G401 (cell line): ENCODE measurements at places on chromosomes 2 and 18. TPM values are rescaled to one million over a fixed set of nuclear protein-coding genes. Genes with fewer than 3 reads are reported as not detected.

The TFPI gene
- total RNA-seq: 41.1 and 51.8 TPM in 2 replicates

DNA sequence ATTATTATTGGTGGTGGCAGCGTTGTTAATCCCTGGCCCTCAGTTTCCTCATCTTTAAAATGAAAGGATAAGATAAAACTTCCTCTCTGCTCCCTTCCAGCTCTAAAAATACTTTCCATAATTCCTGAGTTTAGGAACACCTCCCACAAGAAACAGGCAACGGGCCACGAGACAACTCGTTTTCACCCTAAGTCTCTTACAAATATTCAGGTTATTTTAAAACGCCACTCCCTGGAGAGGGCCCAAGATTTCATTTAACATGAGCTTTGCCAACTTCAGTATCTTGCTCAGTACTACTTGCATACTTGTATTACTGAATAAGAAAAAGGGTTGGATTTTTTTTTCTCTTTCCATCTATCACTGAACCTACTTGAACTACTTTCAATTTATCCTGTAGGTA lies 611.1 kb upstream of the FANCL start:
- DNase-seq: no peak

GRCh38 chr2:149816756-149817551 lies 229.4 kb upstream of the MMADHC start:
- no peak for DNase-seq

The FIGN gene
- 2.1 and 3.7 TPM in 2 replicates for total RNA-seq

- DNase-seq: no peak
These were observed 2.6 kb upstream of the MRPL19 start for GRCh38 chr2:75643980-75644379.

DNA sequence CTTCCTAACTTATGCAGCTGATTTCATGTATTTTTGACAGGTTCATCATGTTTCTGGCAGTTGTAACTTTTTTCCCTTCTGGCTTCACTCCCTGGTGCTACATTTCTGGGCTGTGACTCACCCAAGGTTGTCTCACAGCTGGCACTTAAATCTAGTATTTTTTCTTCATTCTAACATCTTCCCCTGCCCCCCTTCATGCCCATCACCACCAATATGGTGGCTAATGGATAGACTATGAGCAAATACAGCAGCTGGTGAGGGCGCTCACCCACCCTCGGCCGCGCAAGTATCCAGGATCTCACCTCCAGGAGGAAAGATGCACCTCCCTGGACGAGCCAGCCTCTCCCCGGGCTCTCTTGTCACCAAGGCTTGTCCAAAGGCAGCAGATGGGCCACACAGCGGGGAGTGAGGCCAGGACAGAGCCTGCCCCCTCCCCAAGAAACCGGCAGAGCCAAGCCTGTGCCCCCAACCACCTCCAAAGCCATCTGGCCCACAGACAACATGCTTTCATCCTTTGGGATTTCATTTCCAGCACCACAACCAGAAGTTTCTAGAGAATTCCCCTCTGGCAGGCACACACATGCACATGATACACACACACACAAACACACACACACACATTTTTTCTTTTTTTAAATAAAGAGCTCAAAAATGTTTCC lies 39.1 kb downstream of the ATOH8 start:
- DNase-seq: peak; percentile 41

DNA sequence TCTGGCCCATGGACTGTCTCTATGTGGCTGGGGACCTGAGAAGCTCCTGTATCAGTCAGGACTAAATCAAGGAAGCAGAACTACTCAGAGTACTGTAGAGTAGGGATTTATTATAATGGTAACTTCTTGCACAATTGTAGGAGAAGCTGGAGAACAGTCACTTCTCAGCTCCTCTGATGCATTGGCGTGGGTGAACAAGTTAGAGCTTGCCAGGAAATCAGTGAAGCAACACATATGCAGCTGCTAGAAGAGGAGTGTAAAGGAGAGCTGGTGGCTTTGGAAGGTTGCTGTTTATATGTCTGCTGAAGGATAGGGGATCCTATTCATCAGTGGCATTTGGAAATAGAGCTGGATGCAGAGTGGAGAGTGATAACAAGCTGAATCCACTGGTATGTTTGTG lies 215.5 kb upstream of the CWC22 start:
- DNase-seq: peak; percentile 42

GRCh38 chr2:61340242-61340641 lies 130.6 kb downstream of the USP34 start:
- DNase-seq: no peak

The EFEMP1 gene
- total RNA-seq: 0.18 TPM in 1 of 2 replicates, not detected in the other

DNA sequence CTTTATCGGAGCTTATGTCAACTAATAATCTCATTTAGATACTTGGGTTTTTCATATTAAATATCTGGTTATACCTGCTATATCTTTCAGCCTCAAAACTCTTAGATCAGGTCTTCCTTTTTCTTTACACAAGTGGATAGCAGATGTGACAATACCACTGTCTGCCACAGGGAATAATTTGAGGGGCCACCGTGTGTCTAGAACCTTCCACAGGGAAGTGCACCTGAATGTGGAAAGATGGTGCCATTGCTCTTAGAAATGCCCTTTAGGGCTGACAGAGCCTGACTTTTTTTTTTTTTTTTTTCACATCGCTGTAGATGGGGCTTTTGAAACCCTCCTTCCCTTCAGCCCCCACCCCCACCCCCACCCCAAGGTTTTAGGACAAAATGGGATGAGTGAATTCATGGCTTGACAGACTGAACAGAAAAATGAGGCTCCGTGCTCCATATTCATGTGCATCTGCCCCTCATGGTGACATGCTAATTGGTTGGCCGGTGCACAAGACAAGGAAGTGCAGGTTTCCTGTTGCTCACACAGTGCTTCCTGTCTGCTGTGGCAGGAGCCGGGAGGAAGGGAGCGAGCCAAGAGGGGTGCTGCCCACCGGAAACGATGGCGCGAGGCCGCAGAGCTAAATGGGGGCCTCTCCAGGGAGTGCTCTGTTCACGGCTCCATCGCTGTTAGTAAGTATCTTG lies 246.0 kb downstream of the LDLRAD4 start:
- peak; percentile 57 for DNase-seq

GRCh38 chr2:10811517-10811916 lies 1.1 kb downstream of the PDIA6 start:
- peak; percentile 22 for DNase-seq

DNA sequence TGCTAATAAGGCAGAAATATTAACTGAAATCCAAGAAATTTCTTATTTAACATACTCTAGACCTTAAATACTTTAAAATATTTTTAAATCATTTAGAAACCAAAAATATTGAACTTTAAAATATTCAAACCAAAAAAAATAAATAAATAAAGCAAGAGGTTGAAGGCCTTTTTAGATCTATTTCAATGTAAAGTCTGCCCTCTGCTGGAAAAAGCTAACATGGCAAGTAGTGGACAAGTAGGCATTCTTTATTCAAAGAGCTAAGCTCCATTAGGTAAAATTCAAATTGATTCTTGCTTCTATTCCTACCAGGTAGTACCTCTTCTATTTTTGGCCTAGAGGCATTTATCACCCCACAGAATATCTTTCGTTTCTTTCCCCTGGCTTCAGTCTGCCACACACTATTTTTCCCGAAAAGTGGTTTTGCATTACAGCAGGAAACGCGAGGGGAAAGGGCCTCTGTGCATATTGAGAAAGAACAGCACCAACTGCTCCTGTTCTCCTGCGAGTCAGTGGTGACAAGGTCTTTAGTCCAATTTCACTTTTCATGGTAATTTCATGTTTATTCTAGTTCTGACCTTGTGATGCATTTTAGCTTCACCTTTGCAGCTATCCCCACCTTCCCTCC lies 20.4 kb downstream of the IFIH1 start:
- peak; percentile 81 for DNase-seq

- no peak for DNase-seq
These were observed 94.6 kb downstream of the PLEKHM3 start for GRCh38 chr2:207930747-207931146.

DNA sequence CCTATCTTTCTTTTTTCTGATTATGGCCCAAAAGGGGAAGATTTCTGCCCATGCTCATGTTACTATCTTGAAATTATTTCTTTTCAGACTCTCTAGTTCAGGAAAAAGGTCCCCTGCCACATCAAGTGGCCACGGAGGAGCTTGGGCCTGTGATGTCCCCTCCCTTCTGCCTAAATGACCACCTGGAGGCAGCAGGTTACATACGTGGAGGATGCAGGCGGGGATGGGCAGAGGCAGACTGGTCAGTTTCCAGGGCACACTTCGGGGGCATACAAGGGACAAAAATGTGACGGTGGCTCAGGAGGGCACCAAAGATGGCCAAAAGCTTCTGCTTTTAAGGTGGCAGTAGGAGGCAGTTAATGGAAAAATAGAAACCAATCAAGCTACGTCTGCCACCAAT lies 30.7 kb upstream of the STEAP3 start:
- DNase-seq: no peak

The TLX2 gene
- not detected in 2 replicates for total RNA-seq

DNA sequence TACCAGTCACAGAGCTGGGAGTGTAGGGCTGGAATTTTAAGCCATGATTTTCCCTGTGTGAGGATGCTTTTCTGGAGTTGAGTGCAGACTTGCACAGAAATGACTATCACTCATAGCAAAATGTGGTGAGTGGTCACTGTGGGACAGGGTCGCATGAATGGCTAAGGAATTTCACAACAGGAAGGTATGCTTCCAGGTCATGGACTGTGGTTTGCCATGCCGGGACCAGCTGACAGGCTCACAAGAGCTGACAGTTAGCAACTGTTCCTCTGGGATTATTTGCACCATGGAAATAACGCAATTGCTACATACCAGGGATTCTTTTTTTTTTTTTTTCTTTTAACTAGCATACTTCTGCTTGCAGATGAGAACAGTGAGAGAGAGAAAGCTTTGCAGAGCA lies 3.8 kb upstream of the UXS1 start:
- DNase-seq: no peak

DNA sequence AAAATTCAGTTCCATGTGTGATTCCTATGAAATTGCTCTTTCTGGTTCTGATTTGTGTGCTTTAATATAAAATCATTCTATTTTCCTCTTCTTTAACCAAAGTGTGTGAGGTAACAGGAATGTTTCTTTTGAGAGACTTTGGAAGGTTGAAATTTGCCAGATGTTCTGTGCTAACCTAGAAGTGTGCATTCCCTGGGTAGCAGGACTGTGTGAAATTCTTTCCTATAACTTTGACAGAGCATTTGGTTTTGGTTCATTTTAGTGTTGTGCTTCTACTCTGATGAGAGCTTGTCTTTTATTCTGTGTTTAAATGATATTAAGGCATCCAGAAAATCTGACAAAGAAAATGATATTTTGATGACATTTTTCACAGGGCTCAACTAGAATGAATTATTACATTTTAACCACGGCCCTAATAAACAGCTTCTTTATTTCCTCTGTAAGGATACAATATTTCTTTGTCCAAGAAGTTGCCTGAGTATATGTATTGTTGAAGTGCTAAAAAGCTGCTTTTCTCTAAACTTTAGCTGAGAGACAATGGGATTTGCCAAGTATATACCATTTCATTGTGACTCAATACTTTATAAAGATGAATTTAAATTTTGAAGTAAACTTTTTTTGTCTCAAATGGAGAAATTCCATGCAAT lies 34.7 kb upstream of the DLX1 start:
- no peak for DNase-seq

DNA sequence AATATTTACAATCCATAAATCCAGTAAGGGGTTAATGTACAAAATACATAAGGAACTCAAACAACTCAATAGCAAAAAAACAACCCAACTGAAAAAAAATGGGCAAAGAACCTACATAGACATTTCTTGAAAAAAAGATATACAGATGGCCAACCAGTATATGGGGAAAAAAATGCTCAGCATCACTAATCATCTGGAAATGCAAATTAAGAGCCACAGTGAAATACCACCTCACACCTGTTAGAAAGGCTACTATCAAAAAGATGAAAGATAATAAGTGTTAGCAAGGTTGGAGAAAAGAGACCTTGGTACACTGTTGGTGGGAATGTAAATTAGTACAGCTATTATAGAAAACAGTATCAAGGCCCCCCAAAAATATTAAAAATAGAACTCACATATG lies 14.6 kb downstream of the AP1S3 start:
- no peak for DNase-seq

DNA sequence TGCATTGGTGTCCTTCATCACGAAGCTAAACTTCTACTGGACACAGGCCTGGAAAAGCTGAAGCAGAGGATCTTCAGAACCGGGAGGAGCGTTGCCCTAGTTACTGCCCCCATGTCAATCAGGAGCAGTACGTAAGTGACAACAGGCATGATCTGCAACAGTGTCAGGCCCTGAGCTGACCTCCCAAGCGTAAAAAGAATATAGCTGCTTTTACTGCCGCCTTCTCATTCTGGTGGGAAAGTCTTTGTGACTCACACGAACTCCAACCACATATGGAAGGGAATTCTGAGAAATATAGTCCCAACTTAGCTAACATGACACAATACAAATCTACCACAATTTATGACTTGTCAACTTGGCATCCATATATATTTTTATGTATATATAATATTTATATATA lies 1007.7 kb upstream of the CDH2 start:
- no peak for DNase-seq

The DSC2 gene
- total RNA-seq: not detected in 2 replicates

- DNase-seq: no peak
These were observed 30.8 kb downstream of the LPIN1 start for GRCh38 chr2:11777066-11777782.

GRCh38 chr2:178473373-178473772 lies 5.0 kb downstream of the FKBP7 start:
- DNase-seq: no peak
